AG08395 (cell line): ENCODE measurements at places on chromosomes 7 and 10.
A peak's percentile ranks its signal among the peaks of the same experiment; 100 is the strongest.

DNA sequence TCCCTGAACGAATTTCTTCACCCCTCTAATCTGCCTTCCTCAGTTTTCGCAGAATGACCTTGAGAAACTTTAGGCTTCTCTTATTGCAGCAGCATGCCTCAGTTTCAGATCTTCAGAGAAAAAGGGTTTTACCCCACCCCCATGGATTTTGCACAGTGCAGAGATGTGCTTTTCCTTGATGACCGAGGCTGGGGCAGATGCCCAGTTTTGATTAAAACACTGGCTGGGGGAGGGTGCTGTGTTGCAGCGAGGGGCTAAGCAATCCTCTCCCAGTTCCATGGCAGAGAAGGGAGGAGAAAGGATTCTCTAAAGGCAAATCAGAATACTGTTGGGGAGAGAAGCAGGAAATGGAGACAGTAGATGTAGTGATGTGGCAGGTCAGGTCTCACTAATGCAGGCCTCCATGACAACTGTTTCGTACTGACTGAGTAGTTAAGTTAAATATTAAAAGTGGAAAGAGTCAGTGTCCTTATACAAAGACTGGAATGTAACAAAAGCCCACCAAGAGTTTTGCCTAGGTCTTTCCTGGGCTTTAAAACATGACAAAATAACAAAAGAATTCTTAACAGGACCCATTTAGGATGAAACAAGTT is 50.8 kb upstream of the PDZD8 start:
- DNase-seq, result no peak

GRCh38 chr7:108824840-108825580 is 255.3 kb downstream of the DNAJB9 start:
- peak; percentile 37 for DNase-seq

DNA sequence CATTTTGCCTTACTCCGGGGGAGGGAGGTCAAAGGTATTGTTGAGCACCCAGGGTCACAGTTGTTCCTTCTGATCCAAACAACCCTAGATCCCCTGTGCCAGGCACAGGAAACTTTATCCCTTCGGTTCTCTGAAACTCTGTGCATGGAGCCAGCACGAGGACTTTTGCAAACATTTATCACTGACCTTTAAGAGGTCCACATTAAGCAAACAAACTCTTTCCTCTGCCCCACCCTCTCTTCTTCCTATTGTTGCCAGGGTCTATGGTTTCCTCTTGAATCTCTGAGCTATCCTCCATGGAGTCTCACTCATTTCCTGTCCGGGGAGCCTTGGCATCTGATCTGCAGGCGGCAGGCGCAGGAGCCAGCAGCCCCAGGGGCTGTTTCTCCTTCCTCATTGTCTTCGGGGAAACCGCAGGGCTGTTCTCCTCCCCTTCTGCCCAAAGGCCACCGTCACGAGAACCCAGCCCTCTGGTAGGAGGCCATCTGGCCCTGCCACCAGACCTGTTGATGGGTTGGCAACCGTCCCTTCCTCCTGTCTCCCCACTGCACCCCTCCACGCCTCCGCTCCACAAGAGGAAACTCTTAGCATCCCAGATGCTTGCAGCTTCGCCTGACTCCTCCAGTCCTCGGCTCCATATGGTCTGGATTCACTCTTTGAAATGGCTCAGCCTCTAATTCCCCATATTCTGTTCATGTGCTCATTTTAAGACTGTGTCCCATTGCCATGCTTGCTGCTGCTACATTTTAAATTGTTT is 327.3 kb upstream of the NRP1 start:
- DNase-seq, result peak; percentile 93

- no peak for DNase-seq
Observed at GRCh38 chr7:67438913-67439505, 442.4 kb downstream of the TYW1 start.

GRCh38 chr10:106254071-106254470 is 910.4 kb downstream of the SORCS1 start:
- DNase-seq, result no peak

DNA sequence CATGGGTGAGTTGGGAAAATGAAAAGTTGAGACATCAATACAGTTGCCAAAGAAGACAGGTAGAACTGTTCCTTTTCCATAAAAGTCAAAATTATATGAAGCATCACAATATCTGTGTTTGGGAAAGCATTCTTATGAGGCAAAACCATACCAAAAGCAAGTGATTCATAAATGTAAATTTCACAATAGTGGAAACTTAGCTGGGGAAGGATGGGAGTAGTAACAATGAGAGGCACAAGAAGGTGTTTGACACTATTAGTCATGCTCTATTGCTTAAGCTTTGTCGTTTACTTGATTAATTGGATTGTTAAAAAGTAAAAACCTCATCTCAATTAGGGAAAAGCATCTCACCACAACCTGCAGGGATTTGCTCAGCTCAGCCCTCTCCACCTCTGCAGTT is 240.2 kb downstream of the C7orf25 start:
- DNase-seq, result peak; percentile 66

GRCh38 chr10:75509706-75510105 is 78.3 kb downstream of the LRMDA start:
- DNase-seq, result no peak

DNA sequence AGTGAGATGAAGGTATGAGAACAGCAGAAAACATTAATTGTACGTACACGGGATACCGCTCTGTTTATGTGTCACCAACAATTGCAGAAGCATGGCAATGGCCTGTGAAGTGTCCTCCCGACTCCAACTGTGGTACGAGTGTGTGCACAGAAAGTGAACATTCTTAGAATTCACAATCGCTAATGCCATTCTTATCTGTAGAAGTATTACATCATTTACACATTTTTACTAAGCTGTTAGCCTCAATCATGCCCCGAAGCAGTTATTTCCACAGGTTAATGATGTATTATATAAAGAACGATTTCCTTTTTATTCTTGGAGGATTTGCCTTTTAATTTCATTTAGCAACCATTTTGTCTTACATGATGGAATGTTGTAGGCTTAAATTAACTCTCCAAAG is 103.4 kb downstream of the EVX1 start:
- no peak for DNase-seq

DNA sequence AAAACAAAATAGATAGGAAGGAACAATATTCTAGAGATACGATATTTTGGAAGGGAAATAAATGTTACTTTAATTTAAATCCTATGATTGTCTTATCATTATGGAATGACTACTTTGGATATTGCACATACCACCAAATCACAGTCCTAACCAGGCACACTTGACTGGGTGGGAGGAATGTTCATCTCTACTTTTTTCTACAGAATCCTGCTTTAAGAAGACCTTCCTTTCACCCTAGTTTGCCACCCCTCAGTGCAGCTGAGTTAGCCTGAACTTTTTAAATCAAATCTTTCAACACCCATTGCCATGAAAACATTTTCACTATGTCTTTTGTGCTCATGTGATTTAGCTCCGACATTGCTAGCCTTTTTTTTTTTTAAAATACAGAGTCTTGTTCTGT is 38.1 kb downstream of the RELN start:
- DNase-seq, result no peak

GRCh38 chr7:22640269-22640668 is 86.7 kb upstream of the IL6 start:
- no peak for DNase-seq

- DNase-seq, result no peak
Observed at GRCh38 chr7:151433721-151434400, 6.1 kb downstream of the CRYGN start.

DNA sequence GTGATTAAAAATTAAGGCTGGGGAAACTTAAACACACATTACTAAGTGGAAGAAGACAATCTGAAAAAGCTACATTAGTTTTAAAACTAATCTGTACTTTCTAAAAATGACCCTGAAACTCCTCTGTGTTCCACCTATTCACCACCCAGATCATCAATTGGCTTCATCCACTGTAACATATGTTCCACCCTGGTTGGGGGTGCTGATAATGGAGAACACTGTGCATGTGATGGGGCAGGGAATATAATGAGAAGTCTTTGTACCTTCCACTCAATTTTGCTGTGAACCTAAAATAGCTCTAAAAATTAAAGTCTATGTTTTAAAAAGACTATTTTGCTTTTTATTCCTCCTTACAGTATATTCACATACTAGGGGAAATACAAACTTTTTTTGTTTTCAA is 132.7 kb downstream of the CNOT4 start:
- DNase-seq, result no peak

- no peak for DNase-seq
Observed at GRCh38 chr7:48217753-48218152, 46.5 kb downstream of the ABCA13 start.

DNA sequence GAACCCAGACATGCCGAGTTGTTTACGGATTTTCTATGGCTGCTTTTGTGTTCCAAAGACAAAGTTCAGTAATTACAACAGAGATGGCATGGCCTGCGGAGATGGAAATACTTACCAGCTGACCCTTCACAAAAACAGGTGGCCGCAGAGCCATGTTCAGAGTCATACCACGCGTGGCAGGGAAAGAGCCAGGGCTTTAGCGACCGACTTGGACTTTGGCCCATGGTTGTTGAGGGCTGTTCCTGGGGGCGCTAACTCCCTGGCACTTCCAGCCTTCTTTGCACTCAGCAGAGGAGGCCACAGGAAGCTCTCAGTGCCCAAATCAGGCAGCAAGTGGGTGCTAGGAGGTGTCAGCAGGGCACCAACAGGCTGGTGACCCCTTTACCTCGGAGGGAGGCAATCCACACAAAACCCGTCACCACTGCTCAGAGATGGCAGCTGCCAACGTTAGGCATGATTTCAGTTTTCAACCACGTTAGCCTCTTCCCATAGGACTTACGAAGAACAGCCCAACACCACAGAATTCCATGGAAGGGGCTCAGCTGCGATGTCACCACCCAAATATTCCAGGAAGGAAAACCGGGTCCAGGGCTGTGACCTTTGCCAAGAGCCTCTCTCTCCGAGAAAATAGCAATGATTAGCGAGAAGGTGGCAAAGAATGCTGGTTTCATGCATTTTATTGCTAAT is 21.4 kb upstream of the CNPY1 start:
- no peak for DNase-seq

- no peak for DNase-seq
Observed at GRCh38 chr7:95066737-95067530, 159.5 kb downstream of the PPP1R9A start.

DNA sequence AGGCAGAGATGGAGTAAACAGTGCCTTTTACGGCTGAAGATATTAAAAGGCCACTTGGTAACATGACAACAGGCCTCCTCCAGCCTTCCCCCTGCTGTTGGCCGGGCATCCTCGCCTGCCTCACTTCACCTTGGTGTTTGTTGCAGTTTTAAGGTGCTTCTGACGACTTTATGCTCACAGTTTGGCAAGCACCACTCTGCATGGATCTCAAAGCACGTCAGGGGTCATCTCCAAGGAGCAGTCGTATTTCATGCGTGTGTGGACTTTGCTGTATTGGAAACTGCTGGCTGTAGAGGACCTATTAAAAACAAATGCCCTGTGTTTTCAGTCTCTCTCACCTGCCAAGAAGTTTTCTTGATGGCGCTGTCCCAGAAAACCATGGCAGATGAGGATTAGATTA is 483.1 kb downstream of the RPS24 start:
- DNase-seq, result no peak

DNA sequence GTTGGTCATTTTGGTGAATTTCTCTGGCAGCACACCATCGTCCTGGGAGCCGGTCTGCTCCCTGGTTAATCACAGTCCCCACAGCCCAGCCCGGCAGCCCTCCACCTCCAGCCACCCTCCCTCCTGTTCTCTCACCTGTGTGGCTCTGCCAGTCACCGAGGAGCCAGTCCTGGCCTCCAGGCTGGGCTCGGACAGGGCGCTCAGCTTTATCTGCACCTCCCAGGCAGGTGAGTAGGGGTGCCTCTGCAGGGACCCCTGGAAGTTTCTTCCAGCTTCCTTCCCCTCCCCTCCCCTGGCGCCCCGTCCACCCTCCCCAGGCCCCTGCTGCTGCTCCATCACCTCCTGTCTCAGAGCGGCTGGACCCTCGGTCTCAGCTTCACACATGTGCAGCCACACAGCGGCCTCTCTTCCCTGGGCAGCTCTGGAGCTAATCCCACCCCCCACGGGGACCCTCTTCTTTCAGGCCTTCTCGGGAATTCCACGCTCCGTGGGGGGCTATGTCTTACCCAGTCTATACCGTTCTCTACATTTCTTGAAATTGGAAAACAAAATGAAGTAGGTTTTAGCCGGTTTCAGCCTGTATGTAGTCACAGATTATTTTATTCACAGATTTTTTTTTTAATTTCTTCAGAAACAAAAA is 213.9 kb upstream of the PPP2R2D start:
- no peak for DNase-seq

GRCh38 chr7:129750091-129750490 is 138.6 kb downstream of the NRF1 start:
- no peak for DNase-seq

- no peak for DNase-seq
Observed at GRCh38 chr7:105519353-105519752, 2.7 kb downstream of the PUS7 start.

GRCh38 chr7:144483189-144483588 is 79.7 kb upstream of the NOBOX start:
- no peak for DNase-seq

DNA sequence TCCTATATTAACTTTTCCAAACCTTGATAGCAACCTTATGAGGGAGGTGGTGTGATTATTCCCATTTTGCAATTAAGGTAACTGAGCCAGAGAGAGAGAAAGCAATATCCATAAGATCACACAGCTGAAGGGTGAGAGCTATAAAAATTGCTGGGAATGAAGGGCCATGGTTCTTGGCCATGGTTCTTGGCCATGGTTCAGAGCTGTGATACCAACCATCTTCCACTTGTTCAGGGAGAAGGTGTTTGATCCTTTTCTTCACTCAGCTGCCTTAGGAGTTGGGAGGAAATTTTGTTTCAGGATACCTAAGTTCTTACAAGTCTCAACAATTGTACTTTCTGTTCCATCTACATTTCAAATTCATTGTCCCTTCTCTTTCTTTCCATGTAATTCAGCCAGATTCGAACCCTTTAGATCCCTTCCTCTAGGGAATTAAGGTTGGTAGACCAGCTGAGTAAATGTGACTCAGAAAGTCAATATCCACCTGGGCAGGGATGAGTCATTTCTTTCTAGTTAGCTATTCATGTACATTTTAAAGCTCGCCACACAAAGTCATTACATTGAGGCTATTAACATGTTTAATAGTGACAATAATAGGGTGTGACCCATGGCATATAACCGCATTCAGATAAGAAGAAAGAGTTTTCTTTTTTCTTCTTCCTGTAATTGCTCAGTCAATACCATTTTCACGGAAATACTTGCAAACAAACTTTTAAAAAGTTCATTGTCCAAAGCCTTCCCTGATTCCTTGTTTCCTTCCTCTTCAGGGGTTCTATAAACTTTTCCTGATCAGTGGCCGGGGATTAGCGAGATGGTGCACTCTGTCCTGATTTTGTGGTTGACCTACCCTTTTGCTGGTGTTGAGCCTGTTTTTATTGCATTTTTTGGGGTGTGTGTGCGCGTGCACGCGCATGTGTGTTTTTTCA is 143.4 kb downstream of the TCF7L2 start:
- no peak for DNase-seq

GRCh38 chr10:70691611-70692010 is 19.3 kb downstream of the ADAMTS14 start:
- no peak for DNase-seq

GRCh38 chr7:54014765-54015164 is 527.4 kb upstream of the VSTM2A start:
- DNase-seq, result no peak
